Activated gamma-delta T cell treated with anti-CD3 and anti-CD28 coated beads, Interleukin-2, amount 50 U/mL, for 16 hours (primary cell): ENCODE measurements at places on chromosomes 12 and 14.

DNA sequence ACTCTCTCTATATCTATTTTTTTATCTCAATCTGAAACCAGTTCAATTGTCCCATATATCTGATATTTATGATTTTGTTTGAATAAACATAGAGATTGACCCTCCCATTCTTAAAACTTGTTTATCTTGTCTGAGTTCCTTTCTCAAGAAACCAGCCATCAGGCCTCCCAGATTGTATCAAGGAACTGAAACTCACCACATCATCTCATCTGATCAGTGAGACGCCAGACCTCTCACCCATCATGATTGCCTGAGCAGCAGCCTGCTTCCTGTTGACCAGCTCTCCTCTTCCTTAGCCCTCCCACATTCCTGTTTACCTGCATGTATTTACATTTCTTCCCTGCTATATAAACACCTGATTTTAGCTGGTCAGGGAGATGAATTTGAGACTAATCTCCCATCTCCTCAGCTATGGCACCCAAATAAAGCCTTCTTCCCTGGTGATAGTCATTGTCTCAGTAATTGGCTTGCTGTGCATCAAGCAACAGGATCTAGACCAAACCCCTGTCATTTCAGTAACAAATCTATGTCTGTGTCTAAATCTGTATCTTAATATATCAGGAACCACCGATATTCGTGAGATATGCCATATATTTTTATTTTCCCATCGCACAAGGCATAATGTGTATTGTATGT, 323.6 kb downstream of the TMTC2 start:
- DNase-seq, result no peak

DNA sequence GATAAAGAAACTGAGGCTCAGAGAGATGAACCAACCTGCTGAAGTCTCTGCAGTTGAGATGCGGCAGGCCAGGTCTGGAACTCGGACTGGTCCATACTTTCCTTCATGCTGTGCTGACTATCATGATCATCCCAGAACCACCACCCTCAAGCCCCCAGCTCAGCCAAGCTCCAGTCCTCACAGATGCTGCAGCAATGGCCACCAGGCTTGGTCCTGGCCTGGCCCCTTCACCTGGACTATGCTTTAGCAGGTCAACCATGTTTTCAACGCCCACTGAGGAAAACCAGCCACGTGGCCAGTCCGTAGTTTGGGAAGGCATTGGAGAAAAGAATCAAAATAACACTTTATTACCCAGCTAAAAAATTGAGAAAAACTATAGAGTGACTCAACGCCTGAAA, 1.4 kb downstream of the GPR68 start:
- DNase-seq, result no peak

DNA sequence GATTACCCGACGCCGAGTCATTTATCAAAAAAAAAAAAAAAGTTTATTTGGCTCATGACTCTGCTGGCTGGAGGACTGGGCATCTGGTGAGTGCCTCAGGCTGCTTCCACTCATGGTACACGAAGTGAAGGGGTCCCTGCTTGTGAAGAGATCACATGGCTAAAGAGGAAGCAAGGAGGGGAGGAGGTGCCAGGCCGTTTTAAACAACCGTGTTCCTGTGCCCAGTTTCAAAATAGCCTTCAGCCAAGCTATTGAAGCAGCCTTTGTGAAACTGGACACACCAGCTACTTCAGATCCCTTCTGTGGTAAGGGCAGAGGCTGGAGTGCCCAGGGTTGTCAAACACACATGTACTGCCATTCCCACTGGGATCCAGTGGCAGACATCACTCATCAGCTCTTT, 7.6 kb downstream of the POP5 start:
- no peak for DNase-seq

DNA sequence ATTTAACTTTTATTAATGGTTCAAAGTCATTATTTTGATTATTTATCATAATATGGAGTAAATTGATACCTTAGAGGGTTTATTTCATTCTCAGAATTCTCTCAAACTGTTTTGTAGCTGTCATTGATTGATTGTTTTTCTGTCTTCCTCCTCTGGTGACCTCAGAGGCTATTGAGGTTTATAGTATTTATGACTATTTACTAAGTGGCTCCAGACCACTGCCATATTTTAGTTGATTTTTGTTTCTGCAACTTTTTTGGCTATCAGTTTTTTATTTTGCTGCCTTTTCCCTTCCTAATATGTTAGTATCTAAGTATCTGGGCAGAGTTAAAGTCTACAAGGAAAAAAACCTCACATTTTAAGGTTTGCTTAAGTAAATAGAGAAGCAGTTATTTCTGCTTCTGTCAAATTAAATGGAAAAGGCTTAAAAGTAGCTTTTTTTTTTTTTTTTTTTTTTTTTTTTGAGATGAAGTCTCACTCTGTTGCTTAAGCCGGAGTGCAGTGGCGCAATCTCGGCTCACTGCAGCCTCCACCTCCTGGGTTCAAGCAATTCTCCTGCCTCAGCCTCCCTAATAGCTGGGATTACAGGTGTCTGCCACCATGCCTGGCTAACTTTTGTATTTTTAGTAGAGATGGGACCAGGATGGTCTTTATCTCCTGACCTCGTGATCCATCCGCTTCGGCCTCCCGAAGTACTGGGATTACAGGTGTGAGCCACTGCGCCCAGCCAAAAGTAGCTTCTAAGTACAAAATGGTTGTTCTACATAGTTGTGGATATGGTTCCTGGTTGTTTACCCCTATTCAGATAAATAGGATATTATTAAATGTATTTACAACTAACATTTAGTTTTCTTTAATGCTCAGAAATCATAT, 8.2 kb downstream of the MDM2 start:
- DNase-seq, result no peak

DNA sequence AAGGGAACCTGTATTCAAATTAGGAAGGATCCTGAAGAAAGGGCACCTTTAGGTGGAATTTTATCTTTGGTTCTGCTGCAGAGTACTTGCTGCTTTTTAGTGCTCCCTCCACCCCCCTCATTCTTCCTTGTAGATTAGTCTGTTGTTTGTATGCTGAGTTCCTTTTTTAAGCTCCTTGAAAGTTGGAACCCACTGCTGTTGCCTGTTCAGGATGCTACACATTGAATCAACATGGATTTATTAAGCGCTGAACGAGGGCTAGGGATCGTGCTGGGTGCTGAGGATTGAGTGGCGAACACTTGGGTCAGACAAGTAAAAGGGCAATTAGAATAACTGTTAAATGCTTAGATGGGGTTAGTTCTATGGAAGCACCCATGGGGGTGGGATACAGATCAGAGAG, 884 bp upstream of the AMN1 start:
- DNase-seq, result no peak

DNA sequence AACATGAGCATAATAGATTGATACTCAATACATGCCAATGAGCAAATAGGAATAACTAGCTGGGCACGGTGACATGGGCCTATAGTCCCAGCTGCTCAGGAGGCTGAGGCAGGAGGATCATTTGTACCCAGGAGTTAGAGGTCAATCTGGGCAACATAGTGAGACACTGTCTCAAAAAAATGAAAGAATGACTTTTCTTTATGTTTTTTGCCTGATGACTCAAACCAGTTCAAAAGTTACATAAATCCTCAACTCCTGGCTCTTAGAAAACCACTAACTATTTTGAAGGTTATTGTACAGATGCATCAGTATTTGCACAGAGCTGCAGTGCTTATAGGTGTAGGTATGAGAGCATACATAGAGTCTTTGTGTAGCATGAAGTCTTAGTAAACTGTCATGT, 219.2 kb upstream of the RGS6 start:
- DNase-seq, result no peak

GRCh38 chr12:130674676-130675075, 41.4 kb downstream of the RIMBP2 start:
- no peak for DNase-seq

DNA sequence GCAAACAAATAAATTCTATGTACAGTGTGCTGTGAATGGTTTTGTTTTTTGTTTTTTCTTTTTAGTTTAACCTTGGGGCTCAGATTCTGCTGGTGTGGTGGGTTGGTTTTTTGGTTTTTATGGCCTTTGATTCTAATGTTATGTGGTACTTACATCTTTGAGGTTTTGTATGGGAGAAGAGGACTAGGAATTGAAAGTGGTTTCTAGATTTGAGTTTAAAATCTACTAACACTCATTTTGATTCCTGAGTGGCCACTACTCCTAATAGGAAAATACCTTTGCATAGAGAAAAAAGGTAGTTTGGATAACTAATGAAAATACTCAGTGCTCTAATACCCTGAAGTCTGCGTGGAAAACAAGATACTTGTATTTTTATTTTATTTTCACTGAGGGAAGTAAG, 137.7 kb downstream of the MON2 start:
- DNase-seq, result no peak

GRCh38 chr14:105118646-105119407, 49.7 kb downstream of the JAG2 start:
- DNase-seq, result no peak

DNA sequence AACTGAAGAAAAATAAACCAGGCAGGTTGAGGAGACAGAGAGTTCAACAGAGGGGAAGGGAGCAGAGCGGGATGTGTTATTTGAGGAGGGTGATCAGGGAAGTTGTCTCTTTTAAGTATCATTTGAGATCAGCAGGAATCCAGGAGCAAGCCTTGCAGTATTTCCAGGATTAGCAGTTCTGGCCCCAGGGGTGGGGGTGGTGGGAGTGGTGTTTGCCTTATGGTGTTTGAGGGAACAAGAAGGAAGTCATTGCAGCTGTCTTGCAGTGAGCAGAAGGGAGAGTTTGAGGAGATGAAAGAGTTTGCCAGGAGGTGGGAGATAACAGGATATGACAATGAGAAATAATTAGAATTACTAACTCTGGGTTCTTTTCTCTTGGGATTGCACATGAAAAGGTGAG, 418.6 kb downstream of the NELL2 start:
- DNase-seq, result no peak

GRCh38 chr12:4250691-4251090, 22.9 kb upstream of the CCND2 start:
- no peak for DNase-seq

DNA sequence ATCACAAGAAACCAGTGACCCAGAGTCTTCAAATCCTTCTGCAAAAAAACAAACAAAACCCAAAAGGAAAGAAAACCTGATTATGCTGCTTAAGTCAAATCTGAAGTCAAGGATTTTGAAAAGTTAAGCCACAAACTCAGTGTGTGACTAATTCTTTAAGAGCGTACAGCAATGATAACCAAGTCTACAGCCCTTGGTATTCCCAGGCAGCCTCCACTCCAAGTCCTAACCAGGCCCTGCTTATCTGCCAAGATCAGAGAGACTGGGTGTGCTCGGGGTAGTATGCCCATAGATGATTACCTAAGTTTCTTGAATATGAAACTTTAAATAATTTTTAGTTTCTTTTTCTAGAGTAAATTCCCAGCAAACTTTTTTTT, 13.1 kb downstream of the PGAM5 start:
- no peak for DNase-seq

GRCh38 chr14:102878970-102879460, 43.4 kb upstream of the AMN start:
- DNase-seq, result no peak

DNA sequence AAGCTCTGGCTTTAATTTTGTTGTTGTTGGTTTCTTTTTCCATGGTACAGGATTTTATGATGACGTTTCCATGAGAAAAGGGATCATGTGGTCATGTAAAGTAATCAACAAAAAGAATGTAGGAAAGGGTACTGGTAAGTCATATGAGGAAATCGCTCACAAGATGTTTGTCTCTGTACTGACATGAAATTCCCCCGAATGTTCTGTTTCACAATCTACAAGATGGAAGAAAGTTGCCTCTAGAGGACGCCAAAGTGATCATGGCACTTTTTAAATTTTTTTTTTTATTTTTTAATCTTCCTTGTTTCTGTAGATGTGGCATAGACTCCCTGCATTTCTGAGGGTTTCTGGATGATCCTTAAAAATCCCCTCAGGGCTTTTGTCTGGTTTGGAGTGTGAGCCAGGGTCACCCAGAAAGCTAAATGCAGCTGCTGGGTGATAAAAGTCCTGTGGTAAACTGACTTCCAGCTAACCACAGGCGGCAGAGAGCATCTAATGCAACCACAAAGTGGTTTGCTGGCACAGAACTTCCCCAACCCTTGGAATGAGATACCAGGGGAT, 393.5 kb downstream of the CCDC91 start:
- no peak for DNase-seq

- DNase-seq, result no peak
Observed at GRCh38 chr12:15726027-15726877, 62.9 kb downstream of the EPS8 start.

DNA sequence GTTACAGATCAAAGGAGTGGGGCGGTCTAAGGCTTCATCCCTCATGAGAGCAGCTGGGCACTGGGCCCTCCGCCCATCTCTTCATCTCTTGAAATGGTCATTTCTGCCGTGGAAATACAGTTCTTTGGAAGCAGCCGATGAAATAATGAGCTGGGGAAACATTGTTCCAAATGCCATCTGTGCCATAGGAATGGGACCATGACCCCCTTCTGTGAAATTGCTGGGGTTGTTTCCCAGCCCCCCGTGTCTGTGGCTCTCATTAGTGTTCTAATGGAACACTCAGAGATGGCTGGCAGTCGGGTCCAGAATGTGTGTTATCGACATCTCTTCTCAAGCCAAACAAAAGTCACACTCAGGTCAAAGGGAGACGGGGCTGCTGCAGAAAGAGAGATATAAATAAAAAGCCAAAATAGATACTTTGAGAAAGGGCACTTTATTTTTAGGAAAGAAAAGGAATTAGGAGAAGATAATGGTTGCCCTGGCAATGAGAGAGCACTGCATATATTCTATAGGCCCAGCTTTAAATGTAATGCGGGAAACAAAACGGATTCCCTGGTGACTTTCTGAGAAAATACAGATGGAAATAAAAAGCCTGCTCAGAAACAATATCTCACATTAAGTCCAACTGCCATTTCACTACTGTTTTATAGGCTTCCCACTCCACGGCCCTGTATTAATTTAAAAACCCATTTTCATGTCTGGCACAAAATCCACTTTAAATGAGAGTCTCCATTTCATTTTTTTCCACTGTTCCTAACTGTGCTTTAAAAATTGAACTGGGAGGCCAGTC, 107.1 kb downstream of the TTC8 start:
- no peak for DNase-seq

DNA sequence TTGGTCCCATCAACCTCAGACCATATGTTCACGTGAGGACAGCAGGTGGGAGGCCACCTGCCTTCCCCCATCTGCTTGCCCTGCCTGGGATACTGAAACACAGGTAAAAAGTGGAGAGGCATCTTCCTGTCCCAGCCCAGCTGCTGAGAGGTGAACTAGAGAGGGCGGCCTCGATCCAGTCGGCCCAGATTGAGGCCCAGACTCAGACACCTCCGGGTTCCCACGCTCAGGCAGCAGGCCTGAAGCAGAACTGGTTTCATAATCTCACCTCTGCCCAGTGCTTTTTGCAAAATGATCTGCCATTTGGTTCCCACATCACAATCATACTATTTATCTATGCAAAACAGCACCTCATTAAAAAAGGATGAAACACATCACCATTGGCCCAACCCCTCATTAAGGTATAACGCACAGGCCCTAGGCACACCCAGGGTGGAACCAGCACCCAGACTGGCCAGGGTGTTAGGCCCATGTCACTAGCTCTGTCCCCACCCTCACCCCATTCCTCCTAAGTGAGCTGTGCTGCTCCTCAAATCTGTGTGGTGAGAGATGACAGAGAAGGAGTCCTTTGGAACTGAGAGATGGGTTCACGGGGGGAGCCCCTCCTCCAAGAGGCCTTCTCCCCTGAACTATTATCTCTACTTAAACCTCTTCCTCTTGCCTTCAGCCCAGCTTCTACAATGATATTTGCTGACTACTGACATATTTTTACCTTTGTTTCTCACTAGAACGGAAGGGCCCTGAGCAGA, 81.1 kb downstream of the ZFP36L1 start:
- DNase-seq, result no peak

GRCh38 chr14:69572030-69572840, 2.4 kb downstream of the CCDC177 start:
- no peak for DNase-seq
